ENCODE measurements at places on chromosomes 11 and 22.

GRCh38 chr11:124313849-124314248, at the start of gene OR8D1:
Gene OR8D1 (minus strand): TSS chr11:124313949. CDS start chr11:124310766, 3,183 bp downstream.
- no peak for DNase-seq

DNA sequence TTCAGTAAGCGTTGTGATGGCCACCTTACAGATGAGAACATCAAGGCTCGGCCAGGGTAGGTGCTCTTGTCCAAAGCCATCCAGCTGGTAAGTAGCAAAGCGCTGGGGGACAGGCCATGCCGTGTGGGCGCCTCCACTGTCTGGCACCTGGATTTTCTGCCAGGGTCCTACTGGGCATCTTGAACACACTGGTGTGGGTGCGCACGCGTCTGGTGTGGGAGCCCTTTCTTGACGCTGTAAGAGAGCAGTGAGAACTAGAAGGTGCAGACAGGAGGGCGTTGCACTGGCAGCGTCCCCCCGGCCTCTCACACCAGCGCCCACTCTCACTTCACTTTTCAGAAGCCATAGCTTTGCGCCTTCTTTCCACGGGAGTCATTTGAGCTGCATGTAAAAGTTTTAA, 296.6 kb downstream of the TBC1D22A start:
- DNase-seq: no peak

- DNase-seq: no peak
Observed at GRCh38 chr11:71451596-71452198, 1.3 kb upstream of the NADSYN1 start.

GRCh38 chr22:40709752-40710413, 30.6 kb downstream of the MCHR1 start:
- no peak for DNase-seq

- no peak for DNase-seq
Observed at GRCh38 chr22:49724893-49725489, 102.7 kb downstream of the BRD1 start.

DNA sequence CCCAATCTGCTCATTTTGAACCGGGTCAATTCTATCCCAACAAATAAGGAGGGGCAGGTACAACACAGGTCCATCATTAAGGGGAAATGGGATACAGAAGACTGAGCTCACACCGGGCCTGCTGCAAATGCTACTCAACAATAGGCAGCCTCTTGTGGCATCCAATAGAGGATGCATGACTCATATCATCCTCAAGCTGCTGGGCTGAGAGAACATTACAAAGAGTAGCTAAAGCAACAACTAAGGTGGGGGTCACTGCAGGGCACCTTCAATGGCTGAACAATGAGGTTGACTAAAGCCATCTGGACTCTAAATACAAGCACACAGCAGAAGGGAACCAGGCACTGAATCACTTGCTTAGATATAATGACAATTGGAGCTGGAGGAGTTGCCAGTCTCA, 130.1 kb upstream of the SYN3 start:
- DNase-seq: no peak

DNA sequence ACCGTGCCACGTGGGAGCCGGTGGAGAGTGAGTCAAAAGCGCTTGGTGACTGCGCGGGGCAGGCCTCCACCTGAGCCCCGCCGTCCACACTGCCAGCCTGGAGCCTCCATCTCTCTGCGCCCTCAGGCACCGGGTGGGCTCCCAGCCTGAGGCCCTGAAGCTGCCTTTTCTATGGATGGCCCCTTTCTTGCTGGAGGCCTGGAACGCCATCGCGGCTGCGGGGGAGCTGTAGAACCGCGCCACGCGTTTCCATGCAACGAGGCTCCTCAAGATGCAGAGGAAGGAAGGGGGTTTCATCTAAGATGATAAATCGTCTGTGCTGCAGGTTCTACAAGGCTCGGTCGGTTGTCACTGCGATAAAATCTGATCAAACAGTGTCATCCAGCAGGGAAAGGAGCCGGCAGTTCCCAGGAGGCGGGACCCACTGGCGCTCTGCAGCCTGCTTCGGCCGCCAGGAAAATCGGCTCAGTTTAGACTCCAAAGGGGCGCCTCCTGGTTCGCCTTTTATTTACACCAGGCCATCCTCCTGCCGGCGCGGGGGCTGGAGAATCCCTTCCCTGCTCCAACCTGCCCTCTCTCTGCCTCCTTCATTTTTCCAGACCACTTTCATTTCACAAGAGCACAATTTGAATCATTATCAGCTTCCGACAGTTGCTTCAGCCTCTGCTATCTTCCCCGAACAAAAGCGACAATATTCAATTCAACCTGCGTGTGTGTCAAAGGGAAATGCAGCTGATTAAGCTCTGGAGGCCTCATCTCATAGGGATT, 624.4 kb downstream of the BRD1 start:
- no peak for DNase-seq

DNA sequence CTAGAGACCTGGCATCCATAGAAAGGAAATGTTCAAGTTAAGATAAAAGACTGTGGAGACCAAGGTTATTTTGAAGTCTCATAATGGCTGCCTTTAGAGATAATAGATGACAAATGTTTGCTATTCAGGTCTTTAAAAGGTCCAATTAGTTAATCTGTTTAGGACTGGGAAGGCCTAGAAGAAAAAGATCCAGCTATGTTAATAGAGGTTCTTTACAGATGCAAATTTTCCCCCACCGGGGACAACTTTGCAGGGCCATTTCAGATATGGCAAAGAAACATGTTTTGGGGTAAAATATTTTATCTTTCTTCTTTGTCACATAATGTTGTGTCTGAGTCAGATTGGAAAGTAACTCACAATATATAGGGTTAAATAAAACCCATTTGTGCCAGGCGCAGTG, 3.1 kb upstream of the APOBEC3G start:
- no peak for DNase-seq

DNA sequence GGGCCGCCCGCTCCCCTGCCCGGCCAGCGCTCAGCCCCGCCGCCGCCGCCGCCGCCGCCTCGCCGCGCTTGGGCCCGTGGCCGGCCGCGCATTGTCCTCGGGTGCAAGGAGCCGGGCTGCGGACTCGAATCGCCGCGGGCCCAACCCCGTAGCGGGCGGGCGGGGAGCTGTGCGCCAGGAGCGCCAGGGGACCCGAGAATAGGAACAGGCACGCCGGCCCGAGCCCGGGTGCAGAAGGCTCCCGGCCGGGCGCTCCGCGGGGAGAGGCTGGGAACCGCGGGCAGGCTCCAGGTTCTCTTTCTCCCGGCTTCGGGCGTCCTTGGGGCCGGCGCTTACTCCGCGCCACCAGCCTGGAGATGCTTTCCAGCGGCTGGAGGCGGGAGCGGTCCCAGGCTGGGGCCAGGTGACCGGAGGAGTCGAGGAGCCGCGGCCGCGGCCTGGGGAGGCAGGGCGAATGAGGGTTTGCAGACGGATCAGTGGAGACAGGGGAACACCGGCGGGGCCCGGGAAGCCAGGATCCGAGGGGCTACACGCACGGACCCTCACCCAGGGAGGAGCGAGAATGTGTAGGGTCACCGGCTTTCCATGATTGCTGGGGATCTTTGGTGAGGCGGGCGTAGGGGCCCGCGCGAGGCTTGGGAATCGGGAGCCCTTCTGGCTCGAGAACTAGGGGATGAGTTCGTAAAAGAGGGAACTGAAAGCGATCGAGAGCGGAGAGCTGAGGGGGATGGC, 726 bp downstream of the PKNOX2 start:
- DNase-seq: no peak

- DNase-seq: no peak
Observed at GRCh38 chr11:58845386-58845785, 882 bp upstream of the GLYATL2 start.

GRCh38 chr11:132050577-132051165, 680.3 kb downstream of the NTM start:
- peak; percentile 21 for DNase-seq

DNA sequence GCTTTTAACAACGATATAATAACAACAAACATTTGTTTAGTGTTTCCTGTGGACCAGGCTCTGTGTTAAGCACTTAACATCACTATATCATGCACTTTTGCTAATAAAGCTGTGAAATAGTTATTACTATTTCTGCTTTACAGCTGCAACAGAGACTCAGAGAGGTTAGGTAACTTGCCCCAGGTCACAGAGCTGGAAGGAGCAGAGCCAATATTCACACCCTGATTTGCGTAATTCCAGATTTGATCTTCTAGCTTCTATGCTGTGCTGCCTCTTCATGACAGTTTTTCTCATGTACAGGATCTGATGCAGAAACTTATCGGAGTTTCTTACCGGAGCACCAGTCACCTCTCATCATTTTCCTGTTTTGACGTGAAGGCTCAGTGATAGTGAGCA, 33.6 kb upstream of the EHF start:
- DNase-seq: no peak

- DNase-seq: no peak
Observed at GRCh38 chr11:567011-567628, 6.3 kb downstream of the RASSF7 start.

GRCh38 chr11:119676461-119677020, 52.5 kb downstream of the NECTIN1 start:
- no peak for DNase-seq

- DNase-seq: peak; percentile 64
Observed at GRCh38 chr11:75328426-75329277, 22.8 kb downstream of the ARRB1 start.

DNA sequence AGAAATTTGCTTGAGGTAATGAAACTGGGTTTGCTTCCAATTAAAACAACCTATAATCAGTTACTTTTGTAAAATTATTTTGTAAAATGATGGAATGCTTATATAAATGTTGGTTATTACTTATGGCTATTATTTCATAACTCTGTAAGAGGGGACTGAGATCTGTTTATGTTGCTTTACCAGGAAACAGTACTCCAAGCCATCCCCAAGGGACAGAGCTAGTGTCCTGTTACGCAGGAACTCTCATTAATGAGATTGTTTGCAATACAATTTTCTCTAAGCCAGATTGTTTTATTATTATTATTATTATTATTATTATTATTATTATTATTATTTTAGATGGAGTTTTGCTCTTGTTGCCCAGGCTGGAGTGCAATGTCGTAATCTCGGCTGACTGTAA, 2.3 kb upstream of the NOX4 start:
- peak; percentile 52 for DNase-seq

DNA sequence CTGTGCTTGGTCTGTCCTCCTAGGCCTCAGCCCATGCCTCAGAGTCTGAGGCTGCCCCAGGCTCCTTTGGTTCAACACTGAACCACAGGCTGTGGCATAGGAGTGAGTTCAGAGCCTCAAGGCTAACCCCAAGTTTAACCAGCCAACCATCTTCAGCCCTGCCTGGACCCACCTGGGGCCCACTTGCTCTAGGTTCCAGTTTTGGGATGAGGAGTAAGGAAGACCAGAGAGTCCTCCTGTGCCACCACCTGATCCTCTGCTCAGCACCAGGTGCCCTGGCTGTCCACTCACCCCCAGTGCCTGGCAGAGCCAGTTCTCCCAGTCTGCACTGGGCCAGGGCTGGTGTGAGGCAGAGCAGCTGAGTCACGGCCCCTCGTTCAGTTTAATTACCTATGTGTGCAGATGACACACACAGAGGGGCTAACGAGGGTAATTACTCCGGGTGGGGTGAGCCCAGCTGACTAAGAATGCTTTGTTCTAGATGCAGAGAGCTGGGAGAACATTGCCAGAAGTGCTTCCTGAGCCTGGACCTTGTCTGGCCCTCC, 12.0 kb upstream of the TMPRSS13 start:
- DNase-seq: no peak

- peak; percentile 90 for DNase-seq
Observed at GRCh38 chr11:106159836-106160235, 82.4 kb downstream of the AASDHPPT start.

DNA sequence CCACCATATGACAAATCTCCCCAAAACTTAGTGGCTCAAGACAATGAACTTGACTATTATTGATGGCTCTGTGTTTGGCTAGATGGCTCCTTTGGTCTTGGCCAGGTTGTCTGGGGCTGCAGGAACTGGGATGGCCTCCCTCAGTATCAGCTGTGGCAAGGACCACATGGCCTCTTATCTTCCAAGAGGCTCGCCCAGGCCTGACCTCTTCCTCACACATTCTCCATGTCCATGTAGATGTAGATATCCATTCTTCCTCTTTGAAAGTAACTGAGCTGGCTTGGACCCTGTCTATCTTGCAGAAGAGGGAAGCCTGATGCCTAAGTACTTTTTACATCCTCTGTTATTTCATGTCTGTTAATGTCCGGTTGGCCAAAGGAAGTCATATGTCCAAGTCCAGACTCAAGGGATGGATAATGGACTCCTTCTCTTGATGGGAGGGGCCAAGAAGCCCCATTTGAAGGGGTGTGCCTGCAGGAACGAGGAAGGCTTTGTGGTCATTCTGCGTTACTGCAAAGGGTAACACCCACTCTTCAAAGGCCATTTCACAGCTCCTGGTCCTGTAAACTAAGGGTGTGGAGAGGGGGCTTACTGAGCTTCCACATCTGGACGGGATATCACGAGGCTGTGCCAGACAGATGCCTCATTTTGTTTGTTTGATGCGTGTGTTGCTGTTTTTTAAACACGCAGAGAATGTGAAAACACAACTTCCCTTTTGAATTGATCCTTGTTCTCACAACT, 87.1 kb downstream of the GRIK4 start:
- no peak for DNase-seq

DNA sequence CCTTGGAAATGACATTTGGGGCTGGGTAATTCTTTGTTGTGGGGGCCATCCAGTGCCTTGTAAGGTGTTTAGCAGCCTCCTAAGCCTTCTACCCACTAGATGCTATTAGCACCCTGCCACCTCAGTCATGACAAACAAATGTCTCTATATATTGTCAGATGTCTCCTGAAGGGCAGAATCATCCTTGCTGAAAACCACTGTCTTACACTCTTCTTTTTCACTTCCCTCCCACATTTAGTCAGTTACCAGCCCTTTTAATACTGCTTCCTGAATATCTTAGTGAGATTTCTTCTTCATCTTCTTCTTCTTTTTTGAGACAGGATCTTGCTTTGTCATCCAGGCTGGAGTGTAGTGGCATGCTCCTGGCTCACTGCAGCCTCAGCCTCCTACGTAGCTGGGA, 33.1 kb downstream of the TNRC6B start:
- no peak for DNase-seq

DNA sequence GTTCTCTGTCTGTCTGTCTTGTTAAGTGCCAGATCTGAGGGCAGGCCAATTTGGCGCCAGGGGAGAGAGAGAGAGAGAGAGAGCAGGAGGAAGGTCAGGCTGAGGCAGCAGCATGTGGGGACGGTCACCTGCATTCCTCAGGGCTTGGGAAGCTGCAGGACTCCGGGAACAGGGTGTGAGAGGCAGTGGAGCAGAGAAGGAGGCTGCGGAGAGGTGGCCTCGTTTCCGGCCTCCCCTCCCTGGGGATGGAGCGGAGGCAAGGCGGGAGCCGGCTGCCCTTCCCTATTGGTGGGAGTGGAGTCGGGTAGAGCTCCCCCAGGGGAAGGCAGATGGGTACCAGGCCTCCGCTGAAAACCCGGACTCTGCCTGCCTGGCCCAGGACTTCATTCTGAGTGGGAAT, 9.7 kb downstream of the CLMP start:
- DNase-seq: no peak

- no peak for DNase-seq
Observed at GRCh38 chr22:31083377-31083768, 2.3 kb downstream of the SMTN start.

GRCh38 chr11:26950260-26950719, 43.6 kb upstream of the FIBIN start:
- DNase-seq: peak; percentile 85

DNA sequence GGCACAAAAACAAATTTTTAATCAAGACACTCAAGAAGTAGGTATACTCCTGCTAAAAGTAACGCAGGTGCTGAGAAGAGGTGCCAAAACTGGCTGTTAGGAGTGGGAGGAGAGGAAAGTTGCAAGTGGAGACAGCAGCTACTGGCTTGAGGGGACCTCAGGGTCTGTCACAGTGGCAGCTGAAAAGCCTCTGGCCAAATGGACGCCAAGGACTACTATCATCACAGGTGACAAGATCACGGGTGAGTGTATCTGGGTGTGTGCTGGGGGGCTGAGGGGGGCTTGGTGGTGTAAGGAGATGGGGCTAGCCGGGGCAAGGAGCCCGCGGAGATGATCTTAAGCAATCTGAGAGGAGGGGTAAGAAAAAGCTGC, 687 bp downstream of the ZNF202 start:
- no peak for DNase-seq

Measured in fibroblast of gingiva (primary cell).